ENCODE measurements at places on chromosomes 11 and 22.

DNA sequence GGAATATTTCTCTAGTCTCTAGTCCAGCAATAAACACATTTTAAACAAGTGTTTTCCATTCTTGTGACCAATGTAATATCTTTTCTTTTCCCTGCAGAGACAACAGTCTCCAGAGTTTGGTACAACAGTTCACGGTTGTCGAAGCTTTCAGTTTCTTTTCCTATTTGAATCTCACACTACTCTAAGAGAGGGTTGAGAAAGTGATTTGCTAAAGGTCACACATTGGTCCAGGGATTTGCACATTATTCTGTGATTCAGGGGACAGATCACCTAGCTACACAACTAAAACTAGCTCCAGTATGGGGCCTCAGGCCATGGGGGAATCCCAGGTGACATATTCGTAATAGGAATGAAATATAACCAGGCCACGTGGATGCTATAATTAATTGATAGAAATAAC is 132.5 kb downstream of the HIPK3 start:
- DNase-seq, result no peak

DNA sequence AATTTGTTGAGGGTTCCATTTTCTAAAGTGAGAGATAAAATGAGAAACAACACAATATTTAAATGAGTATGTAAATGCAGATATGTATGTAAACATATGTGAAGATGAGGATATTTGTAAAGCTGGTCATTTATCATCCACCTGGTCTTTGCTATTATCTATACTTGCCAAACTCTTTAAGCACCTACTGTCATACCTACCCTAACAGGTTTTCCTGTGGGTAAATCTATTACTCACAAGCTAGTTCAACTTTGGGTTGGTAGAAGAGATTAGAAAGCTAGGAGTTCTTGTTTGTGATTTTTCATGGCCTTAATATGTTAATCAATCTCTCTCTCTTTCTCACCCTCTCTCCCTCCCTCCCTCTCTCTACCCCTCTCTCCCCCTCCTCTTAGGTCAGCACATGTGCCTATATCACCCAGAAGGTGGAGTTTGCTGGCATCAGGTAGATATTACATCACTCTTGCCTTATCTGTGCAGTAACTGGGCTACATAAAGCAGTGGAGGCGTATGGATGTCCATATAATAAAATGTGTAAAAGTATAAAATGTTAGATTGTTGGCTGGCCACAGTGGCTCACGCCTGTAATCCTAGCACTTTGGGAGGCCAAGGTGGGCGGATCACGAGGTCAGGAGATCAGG is 14.7 kb downstream of the DEPDC5 start:
- no peak for DNase-seq

DNA sequence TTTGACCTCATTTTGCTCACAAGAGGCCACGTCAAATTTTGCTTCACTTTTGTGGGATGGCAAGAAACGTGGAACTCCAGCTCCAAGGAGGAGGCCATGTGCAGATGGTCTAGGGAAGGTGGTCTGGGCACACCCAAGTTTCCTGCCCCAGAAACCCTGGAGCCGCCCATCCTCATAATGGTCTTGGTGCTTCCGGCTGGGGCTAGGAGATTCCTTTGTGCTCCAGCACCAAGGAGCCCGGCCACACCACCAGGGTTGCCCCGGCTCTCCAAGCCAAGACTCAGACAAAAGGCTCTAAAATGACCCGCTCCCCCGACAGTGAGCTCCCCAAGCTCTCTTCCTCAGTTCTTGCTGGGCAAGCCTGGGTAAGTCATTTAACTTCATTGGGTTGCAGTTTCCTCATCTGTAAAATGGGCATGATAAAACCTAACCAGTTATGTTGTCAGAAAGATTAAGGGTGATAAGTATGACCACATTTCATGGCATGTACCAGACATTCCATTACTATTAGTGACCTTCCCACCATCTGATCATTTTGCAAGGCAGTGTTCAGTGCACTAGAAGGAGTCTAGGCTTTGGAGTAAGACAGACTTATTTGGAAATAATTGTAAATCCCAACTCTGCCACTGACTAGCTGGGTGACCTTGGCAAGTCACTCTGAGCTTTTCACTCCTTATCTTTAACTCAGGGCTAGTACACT is 23.3 kb downstream of the DKK3 start:
- no peak for DNase-seq

DNA sequence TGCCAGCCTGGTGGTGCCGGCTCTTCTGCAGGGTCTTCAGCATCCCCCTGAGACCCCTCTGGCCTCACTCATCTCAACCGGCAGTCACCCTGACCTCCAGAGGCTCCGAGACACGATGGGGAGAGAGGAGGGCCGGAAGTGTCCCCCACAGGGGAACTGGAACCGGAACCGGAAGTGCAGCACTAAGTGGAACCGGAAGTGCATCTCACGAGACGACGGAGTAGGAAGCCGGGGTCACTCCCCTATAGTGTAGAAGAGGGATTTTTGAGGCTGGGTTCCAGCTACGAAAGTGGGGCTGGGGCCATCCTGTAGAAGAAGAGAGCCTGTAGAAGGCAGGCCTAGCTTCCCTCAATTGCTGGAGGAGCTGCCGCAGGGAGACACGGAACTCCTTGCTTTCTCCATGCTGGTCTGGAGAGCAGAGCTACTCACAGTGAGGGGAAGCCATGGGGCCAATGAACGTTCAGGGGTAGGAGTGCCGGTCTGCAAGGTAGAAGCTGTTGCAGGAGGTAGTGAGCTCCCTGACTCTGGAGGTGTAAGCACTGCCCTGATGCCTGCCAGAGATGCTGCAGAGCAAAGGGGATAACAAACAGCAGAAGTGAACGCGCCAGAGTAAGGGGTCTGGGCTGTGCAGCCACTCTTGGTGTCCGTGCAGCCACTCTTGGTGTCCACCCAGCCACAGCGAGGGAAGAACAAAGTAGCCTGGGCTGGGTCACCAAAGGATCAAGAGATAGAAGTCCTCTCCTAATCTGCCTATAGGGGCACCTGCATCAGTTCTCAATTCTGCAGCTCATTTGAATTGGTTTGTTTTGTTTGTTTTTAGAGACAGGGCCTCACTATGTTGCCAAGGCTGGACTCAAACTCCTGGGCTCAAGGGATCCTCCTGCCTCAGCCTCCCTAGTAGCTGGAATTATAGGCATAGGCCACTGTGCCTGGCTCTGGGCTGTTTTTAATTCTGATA is 21.9 kb downstream of the SCUBE1 start:
- DNase-seq, result no peak

GRCh38 chr22:49866646-49867045 is 13.0 kb downstream of the ZBED4 start:
- no peak for DNase-seq

Measured in thoracic aorta (tissue), 2 donors.